Stimulated activated CD4-positive, alpha-beta T cell treated with anti-CD3 and anti-CD28 coated beads, Interleukin-1b, Interleukin-23, amount 100 ng/mL, for 1 hour (primary cell): ENCODE measurements at places on chromosomes 1 and 21.

GRCh38 chr1:156214024-156214748, 1.4 kb downstream of the PMF1 start:
- no peak for DNase-seq

- DNase-seq = no peak
Measured at GRCh38 chr1:8095584-8095983, 69.5 kb upstream of the ERRFI1 start.

DNA sequence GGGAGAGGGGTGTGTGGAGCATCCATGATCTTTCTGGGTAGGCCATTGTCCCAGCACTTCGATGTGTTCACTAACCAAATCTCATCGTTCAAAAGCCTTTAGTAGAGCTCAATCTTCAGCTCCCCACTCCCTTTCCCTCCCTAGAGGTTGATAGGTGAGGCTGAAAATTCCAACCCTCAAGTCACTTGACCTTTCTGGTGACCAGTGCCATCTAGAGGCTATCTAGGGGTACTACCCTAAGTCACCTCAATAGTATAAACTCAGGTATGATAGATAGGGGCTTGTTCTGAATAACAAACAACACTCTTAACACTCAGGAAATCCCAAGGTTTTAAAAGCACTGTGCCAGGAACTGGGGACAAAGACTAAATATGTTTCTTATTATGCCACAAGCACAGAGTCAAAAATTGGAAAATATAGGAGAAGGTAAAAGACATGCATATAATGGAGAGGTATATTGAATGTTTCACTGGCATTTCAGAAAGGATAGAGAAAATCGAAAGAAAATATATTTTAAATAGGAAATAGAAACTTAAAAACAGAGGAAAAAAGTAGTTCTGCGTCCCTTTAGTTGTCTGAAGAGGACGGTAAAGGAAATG, 42.9 kb upstream of the CD53 start:
- no peak for DNase-seq

- no peak for DNase-seq
Measured at GRCh38 chr1:33330361-33330890, 9.5 kb upstream of the A3GALT2 start.

DNA sequence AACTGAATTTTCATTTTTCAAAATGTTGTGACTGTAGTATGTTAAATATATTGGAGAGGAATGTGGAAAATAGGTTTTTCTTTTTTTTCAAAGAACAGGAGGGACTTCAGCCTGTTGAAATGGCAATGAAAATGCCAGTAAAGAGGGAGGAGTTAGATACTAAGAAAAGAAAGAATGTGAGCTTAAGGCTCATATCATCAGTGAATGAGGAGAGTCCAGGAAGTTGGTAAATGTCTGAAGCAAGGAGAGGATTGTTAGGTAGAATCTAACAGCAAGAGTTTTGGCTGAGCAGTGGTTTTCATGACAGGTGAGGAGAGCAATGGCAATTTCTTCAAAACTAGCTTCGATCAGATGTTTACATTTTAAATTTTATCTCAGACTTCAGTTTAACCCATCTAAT, 43.0 kb downstream of the PLA2G4A start:
- no peak for DNase-seq

GRCh38 chr1:48006264-48006663, 9.1 kb upstream of the TRABD2B start:
- DNase-seq = no peak

DNA sequence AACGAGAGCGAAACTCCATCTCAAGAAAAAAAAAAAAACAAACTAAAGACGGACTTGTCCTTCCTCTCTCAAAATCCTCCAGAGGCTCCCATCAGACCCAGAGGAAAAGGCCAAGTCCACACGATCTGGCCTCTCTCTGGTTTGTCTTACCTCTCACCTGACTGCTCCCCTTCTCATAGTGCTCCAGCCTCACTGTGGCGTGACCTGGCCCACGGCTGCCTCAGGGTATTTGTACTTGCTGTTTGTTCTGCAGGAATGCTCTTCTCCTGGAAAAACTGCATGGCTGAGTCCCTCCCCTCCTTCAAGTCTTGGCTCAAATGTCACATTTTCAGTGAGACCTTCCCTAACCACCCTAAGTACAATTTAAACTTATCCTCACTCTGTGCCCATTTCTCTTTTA, 8.0 kb upstream of the BRWD1 start:
- no peak for DNase-seq

GRCh38 chr1:234940841-234941240, 187.8 kb downstream of the TOMM20 start:
- no peak for DNase-seq

DNA sequence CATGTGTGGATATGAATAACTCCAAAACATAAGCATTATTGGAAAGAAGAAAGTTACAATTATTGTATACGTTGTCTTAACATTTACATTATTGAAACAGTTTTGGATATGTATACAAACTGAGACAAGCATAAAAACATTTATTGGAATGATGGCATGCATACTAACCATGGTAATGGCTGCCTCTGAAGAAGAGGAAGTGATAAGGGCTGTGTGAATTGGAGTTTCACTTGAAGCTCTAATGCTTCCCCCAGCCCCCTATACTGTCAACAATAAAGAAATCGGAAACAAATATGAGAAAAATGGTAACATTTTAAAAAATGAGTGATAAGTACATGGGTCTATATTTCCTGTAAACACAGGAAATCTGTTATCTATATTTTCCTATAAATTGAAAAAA, 367.7 kb upstream of the DPYD start:
- DNase-seq = no peak

GRCh38 chr1:156905651-156906050, 12.1 kb downstream of the PEAR1 start:
- DNase-seq = no peak

DNA sequence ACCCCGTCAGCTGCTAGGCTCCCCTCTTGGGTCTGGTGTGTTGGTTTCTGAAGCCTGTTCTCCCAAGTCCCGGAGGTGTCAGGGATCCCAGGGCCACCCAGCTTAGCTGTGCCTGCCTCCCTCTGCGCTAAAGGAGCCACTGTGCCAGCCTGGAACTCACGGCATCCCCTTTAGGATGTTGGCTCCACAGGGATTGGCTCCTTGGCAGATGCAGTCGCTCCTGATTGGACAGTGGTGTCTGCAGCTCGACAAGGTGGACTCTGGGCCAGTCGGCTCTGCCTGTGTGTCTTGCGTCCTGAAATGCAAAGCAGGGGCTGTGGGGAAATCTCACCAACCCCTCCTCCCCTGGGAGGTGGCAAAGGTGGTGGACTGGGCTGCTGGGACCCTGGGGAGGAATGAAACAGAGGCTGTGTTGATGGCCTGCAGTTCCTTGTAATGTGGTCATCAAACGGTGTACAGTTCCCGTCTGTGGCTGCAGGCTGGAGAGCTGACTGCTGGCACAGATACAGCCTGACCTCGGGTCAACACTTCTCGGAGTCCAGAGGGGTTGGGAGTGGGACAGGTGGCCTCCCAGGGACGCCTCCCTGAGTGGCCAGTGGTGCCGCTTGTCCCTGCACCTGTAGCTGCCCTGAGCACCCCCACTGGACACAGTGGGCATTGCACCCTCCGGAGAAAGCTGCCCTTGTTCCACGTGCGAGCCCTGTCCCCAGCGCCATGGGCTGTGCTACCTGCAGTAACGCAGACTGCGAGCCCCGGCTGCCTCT, 11.5 kb upstream of the KCNAB2 start:
- DNase-seq = no peak

DNA sequence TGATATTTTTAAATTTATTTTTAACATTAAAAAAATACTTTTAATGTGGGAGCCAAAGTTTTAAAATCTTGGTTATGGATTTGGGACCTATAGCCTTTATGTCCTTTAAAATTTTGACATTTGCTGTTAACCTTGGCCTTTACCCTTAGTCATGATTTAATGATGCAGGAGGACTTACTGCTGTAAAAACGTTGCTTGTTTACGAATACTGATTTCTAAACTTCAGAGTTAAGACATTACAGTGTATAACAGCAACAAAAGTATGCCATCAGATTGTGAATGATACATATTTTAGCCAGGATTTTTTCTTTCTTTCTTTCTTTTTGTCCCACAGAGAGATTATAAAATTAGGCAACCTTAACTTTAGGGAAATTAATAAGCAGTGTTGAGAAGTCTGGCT, 8.9 kb downstream of the RBM15 start:
- DNase-seq = no peak

- no peak for DNase-seq
Measured at GRCh38 chr1:97553971-97554370, 366.9 kb downstream of the DPYD start.

DNA sequence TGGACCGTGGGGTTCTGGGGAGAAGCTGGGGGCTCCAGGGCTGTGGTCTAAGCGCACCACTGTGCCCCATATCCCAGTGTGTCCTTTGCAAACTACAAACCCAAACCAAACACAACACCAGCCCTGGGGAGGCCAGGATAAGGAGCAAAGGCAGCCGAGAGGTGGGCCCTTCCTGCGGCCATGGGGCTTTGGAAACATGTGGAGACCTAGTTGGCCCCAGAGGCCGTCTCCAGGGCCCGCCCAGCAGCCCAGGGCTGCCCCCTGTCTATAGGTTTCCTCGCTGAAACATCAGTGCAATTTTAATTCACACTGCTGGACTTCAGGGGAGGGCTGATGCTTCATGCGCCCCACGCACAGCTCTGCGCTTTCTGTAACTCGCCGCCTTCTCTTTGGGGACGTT, 61.3 kb downstream of the PRDM16 start:
- DNase-seq = no peak

DNA sequence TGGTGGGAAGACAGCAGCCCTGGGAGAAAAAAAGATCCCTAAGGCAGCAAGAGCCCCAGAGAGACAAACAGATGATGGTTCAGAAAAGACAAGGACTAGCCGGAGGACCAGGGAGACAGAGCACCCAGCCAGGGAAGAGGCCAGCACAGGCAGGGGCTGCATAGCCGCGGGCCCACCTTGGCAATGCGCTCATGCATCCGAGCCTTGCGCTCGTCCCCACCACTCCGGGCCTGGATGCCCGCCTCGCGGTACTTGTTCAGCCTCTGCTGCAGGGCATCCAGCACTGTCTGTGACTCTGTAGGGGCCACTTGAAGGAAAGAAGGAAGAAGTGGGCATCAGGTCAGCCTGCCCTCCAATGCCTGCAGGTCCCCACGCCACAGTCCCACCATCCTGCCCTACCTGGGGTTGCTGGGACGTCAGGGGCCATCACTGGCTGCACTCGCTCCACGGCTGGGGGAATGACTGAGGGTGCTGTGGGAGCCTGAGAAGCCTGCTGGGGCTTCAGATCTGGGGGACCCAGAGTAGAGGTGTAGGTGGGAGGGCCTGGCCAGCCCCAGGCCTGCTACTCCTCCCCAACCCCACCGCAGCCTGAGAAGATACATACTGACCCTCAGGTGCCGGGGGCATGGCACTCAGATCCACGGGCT, 7.0 kb downstream of the CC2D1B start:
- no peak for DNase-seq

DNA sequence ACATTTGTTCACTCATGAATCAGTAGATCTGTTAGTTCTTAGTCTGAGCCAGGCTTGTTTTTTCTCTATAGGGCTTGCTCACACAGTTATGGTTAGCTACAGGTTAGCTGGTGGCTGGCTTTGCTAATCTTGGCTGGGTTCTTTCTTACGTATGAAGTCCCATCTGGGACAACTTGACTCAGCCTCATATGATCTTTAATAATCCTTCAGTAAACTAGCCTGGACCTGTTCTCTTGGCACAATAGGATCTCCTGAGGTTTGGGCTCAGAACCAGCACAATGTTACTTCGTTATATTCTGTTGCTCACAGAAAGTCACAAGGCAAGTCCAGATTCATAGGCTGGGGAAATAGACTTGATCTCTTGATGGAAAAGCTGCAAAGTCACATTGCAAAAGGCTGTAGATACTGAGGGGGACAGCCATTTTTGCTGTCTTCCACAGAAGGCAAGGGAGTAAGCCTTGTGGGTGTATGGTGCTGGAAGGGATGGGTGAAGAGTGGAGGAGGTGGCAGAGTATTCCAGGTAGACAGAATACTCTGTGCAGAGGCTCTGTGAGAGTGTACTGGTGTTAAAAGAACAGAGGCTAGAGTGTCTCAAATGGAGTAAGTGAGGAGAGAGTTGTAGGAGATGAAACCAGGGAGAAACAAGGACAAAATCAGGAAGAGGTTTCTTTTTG, 24.4 kb downstream of the EFCAB7 start:
- no peak for DNase-seq

GRCh38 chr1:185154912-185155513, 1.7 kb downstream of the TRMT1L start:
- no peak for DNase-seq

- no peak for DNase-seq
Measured at GRCh38 chr1:20107796-20108195, 11.5 kb downstream of the PLA2G2D start.

- DNase-seq = no peak
Measured at GRCh38 chr1:109040627-109040988, 1.3 kb downstream of the WDR47 start.

DNA sequence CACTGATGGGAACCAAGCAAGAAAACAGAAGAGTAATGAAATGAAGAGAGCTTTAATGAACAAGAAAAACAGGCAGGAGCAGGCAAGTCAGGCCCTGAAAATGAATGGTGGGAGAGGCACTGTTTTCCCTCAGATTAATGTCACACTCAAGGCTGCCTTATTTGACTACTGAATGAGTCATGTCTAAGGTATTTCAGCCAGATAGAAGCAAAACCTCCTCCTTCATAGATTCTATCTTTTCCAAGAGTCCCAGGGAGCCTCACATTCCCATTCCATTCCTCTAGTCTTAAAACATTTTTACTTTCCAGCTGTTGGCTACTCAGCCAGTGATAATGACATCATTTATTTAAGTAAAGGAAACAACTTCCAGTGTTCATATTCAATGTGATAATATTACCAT, 228.4 kb upstream of the NRIP1 start:
- no peak for DNase-seq

DNA sequence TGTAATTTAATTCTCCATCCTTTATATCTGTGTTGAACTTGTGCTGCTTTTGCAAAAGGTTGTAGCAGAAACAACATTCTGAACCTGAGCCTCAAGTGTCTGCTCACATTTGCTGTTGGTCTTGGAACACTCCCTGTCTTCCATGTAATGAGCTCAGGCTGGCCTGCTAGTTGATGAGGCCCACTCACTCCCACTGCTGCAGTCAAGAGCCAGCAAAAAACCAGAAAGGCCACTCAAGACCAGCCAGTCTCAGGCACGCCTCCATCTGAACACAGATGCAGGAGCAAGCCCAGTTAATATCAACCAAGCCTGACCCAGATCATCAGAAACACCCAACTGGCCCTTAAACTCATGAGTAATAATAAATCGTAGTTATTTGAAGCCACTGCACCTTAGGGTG, 342.2 kb upstream of the NFIA start:
- no peak for DNase-seq

DNA sequence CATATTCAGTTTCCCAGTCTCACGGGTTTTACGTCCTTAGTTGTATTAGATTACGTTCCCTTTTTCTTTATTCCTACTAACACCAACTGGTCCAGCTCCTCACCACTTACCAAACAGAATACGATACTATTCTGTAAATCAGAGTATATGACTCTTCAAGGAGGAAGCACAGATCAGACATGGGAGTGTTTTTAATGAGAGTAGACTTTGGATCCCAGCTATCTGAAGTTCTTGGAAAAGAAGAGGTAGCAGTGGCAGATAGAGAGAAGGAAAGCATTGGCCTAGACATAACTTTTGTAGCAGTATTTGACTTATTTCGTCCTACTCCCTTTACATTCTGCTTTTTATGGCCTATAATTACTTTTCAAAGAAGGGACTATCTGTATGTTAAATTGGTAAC, 24.1 kb upstream of the PLA2G4A start:
- no peak for DNase-seq

GRCh38 chr1:201739080-201739479, 89.9 kb upstream of the IPO9 start:
- no peak for DNase-seq
